ENCODE measurements at places on chromosomes 16 and 17.

DNA sequence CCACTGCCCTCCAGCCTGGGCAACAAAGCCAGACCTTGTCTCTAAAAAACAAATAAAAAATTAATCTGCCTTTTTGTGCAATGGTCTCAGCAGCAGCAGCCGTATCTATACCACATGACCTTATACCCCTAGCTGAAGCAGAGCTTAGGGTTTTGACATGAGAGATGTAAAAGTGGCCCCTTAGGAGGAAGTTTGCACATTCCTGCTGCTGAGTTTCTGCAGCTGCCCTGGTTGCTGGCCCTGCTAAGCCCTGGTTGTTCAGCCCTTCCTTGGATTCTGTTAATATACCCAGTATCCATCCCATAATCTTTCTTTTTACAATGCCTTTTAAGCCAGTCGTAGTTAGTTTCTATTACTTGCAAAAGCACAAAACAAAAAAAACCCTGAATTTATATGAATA lies 33.0 kb upstream of the PRKCB start:
- DNase-seq: no peak

GRCh38 chr17:73799781-73800627 lies 155.8 kb upstream of the SDK2 start:
- DNase-seq: no peak

DNA sequence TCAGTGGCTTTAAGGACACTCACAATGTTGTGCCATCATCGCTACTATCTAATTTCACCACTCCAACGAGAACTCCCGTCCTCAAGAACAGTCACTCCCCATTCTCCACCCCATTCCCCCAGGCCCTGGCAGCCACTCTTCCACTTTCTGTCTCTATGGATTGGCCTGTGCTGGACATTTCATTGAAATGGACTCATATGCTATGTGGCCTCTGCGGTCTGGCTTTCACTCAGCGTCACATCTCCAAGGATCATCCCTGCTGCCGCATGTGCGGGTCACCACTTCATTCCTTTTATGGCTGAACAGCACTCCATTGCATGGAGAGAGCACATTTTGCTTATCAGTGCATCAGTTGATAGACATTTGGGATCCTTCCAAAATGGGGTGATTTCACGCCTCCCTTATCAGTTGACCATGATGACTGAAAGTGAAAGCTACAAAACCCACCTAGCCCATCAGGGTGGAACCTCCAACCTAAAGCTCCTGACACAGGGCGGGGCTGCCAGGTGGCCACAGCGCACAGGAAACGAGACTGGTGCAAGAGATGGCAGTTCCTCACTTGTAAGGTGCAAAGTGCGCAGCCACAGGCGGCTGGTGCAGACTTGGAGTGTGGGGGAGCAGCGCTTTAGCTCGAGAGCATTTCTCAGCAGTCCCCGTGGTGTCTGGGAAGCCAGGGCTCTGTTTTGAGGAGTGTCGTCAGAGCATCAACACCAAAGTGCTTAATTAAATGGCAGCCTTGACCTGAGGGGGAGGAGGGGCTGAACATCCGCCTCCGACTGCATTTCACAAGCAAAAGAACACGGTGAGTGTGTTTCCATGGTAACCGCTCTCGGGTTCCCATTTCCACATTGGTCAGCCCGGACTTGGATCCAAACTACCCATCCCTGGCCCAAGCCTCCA lies 23.8 kb downstream of the COTL1 start:
- DNase-seq: no peak

DNA sequence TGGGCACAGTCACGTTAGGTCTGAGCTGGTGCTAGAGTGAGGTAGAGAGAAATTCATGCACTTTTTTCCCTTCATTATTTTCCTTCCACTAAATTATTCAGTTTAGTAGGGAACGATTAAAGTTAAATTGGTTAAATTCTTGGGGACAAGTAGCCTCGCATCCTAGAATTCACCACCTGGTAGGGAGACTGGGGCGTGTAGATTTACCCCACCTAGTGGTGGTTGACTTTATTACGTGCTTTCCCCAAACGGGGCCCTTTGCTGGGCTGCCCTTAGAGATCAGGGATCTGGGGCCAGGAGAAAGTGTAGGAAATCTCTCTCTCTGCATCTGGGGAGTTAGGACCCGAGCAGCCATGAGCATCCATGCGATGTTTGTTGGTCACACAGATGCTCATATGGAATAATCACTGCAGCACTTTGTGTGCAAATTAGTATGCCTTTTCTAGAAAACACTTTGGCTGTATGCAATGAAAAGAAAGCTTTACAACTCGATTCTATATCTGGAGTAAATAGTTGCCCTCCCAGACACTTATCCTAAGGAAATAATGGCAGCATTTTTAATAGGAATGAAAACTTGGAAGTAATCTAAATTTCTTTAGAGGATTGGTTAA lies 107.0 kb downstream of the PLCG2 start:
- DNase-seq: no peak

GRCh38 chr16:49016461-49016860 lies 265.2 kb downstream of the CBLN1 start:
- no peak for DNase-seq

DNA sequence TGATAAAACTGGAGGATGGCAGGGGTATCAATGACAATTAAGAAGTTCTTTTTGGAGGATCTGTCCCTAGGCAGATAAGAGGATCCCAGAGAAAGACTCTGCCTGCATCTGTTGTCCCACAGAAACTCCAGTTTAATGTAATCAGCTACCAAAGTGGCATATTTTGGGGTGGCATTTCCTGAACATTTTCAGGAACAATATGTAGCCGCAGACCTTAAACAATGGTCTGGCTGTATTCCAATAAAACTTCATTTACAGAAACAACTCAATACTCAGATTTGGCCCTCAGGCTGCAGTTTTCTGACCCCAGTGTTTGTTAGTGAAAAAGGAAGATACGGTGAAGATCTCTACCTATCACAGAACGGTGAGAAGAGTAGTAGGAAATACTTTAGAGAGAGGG lies 46.1 kb downstream of the KCNJ16 start:
- no peak for DNase-seq

DNA sequence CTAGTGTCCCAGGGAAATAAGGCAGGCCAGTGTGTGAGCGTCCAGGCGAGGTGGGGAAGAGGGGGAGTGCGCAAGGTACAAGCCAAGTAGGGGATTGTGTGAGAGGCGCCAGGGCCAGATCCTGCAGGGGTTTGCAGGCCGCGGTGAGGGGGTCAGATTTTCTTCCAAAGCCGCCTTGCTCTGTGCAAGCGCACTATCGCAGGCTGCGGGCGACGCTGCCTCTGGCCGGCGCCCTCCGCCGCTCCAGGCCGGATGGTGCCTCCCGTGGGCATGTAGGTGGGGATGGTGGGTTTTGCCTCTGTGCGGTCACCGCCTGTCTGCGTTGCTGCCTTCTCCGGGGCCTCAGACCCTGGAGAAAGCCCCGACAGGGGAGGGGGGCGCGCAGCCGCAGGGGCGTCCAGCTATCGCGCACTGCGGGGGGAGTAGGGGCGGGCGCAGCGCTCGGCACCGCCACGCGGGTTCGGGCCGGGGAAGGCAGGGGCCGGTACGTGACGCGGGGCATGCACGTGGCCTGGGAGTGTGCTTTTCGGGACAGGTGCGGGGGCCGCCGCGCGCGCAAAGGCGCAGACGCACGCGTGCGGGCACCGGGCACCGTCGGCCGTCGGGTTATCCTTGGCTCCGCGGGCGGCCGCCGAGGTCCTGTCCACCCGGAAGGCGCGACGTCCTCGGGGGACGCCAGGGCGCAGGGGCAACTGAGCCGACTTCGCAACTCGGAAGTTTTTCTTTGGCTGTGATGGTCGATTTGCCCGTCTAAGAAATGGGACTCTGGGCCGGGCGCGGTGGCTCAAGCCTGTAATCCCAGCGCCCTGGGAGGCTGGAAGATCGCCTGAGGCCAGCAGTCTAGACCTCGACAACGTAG lies 1.1 kb upstream of the HAPSTR1 start:
- no peak for DNase-seq

DNA sequence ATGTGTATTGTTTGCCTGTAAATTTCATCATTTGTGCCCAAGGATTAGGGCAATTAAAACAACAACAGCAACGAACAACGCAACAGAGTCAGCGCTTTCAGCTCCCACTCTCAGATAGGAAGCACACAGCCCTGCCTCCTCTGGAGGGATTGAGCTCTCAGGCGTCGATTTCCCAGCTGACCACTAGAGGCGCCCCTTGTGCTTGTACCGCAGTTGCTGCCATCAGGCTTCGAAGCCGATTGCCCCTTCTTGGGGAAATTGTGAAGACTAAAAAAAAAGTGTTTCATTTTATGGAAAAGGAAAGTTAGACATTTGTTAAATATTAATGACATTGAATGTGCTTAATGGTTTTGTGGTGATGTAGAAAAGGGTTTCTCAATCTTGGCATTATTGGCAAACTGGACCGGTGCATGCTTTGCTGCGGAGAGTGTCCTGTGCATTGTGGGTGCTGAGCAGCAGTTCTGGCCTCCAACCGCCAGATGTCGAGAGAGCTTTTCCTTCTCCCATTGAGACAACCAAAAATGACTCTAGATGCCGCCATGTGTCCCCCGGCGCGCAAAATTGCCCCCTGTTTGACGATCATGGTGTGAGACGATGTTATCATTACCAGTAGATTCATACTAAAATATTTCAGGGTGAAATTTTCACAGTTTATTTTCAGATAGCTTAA lies 650.4 kb upstream of the RBFOX1 start:
- DNase-seq: no peak

DNA sequence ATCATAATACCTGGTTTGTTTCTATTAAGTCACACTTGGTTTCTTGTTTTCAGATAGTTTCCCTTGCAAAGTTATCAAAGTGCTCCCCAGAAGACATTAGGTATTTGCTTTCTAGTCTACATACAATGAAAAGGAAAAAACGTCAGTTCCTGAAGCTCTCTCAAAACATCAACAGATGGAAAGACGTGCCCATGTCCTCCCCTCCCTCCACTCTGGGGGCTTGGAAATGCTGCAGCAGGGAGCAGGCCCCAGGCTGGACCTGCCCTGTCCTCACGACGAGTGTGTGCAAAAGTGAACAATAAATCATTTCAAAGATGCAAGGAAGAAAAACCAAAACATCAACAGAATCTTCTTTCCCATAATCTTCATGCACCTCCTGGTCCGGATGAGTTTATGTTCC lies 118.5 kb downstream of the USP22 start:
- DNase-seq: no peak

- DNase-seq: no peak
These were observed at the start of gene CLDN7 for GRCh38 chr17:7262192-7262934. Gene CLDN7, minus strand, starts transcription at chr17:7262478. Its CDS starts 435 bp downstream, at chr17:7262043.

GRCh38 chr17:60301649-60302048 lies 90.3 kb downstream of the USP32 start:
- DNase-seq: no peak

DNA sequence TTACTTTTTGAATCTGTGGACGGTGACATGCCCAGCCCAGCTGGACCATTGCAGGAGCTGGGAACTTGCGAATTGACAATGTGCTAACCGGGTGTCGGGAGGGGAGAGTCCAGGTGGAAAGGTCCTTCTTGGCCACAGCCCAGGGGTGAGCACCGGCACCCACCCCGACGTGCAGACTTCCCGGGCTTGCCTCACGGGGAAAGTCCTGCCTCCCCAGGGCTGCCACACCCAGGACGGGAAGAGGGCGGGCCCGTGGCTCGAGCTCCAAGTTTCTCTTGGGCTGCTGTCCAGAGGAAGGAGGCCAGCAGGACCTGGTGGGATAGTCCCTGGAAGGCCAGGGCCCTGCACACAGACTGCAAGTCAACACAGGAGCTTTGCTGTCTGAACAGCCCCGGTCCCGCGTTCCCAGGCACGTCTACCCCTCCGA lies 17.7 kb downstream of the CARD14 start:
- DNase-seq: no peak

- DNase-seq: no peak
These were observed 6.3 kb upstream of the GGA2 start for GRCh38 chr16:23516366-23517137.

DNA sequence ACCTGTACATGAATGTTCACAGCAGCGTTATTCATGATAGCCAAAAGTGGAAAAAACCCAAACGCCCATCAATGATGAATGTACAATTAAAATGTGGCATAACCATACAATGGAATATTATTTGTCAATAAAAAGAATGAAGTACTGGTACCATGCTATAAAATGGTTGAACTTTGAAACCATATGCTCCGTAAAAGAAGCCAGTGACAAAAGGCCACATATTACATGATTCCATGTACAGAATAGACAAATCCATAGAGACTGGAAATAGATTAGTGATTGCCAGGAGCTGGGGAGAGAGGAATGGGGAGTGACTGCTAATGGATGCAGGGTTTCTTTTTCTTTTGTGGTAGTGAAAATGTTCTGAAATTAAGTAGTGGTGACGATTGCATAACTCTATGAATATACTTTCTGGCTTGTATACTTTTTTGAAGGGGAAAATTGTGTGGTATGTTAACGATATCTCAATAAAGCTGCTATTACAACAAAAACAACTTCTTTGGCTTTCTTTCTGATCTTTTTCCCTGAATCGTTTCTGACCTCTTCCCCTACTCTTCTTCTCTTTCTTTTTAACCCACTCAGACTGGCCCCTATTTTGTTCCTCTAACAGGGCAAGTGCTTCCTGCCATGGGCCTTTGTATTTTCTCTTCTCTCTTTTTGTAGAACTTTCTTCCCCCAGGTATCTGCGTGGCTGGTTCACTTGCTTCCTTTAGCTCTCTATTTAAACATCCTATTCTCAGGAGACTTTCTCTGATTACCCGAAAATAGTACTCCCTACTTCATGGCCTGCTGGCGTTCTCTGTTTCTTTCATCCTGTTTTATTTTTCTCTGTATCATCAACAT lies 67.9 kb downstream of the FTO start:
- no peak for DNase-seq

DNA sequence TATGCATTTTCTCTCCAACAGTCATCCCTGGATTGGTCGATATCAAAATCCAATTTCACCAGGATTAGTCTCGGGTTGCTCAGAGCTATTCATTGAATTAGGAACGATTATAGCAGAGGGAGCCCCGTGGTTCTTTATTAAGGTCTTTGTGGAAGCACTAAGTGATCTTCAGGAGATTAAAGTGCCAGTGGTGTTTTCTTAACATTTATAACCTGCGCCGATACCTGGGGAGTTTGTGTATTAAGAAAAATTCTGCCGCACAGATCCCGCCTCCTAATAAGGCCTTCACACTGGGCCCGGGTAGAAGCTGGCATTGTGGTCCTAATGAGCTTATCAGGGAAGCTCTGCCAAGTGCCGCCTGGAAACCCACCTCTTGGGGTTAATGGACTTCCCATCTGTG lies 238.7 kb downstream of the RBFOX1 start:
- no peak for DNase-seq

GRCh38 chr17:48051706-48052486 lies 3.7 kb downstream of the NFE2L1 start:
- no peak for DNase-seq

DNA sequence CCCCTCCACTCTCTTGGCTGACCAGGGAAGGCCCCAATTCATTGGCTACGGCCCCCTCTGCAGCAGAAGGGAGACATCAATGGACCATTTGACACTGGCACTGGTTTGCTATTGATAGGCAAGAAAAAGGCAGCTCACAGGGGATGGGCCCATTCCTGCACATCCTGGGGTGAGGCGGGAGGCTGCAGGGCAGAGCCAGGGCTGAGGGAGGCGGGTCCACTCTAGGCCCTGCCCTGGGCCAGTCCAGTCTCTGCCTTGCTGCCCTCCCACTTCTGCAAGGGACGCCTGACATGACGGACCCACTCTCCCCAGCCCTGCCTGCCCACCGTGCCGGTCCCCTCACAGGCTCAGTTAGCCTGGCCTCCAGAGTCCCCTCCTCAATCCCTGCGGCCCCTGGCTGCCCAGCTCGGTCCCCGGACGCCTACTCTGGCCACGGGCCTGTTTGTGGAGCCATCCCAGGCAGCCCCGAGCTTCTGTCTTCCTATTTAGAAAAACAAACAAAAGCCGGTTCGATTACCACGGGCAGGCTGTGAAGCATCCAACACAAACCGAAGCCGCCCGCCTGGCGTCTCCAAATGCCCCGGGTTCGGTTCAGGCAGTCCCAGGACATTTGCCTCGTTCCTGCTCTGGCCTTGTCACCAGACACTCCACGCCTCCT lies 160.7 kb downstream of the IRX5 start:
- no peak for DNase-seq

All from stimulated activated CD4-positive, alpha-beta T cell treated with anti-CD3 and anti-CD28 coated beads, TNF-alpha, amount 100 ng/mL, for 48 hours (primary cell).